ENCODE measurements at places on chromosomes 16 and 17.

DNA sequence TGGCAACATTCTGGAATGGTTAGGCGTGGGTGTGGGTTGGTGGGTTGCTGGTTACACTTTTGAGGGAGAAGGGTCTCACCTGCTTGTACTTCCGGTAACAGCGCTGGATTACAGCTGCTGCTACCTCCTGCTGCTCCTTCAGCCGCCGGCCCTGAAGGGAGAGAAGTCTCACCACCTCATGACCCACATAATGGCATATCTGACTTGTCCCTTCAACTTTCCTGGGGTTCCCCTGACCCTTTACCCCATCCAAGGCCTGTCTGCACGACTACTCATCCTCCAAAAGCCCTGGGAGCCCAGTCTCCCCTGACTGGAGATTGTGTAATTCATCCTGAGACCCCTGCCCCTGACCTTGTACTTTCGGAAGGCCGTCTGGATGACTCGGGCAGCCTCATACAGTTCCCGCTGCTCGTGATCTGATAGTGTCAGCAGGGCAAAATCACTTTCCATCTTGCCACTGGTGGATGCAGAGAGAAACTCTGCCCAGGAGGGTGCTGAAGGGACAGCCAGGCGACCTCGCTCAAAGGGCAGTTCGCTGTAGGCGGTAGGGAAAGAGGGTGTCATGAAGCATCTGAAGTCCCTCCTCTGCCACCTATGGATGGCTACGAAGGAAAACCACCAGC is 2.0 kb upstream of the SPAG7 start:
- DNase-seq = no peak

DNA sequence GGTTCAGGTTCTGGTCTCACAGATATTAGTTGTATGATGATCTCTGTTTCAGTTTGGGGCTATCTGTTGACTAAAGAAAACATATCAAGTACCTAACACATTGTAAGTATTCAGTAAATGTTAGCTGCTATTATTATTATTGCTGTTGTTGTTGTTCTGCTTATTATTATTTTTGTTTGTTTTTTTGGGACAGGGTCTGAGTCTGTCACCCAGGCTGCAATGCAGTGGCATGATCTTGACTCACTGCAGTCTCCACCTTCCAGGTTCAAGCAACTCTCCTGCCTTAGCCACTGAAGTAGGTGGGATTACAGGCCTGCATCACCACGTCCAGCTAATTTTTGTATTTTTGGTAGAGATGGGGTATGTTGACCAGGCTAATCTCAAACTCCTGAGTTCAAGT is 44.5 kb downstream of the ARHGAP17 start:
- no peak for DNase-seq

GRCh38 chr17:63675607-63676546 is 24.0 kb downstream of the LIMD2 start:
- no peak for DNase-seq

DNA sequence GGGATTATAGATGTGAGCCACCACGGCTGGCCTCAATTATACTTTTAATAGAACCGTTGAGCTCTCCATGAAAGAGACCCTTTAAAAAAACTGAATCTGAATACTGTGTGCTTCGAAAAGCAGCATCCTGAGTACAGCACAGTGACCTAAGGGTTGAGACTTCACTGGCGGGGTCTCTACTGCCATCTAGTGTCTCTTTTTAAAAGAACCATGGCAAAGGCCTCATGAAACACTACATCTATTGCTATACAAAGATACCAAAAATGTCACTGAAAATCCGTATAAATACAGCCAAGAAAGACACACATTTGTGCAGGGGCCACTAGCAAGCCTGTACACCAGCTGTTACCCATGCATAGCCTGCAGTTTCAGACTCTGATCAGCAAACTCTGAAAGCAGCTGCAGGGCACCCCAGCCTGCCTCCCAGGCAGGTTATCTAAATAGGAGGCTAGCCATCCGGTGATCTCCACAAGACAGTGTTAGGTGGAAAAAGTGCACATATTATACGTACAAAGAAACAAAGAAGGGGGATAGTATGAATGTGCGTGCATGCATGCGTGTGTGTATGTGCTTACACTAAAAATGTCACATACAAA is 35.3 kb downstream of the NPLOC4 start:
- no peak for DNase-seq

GRCh38 chr16:49665482-49666230 is 190.3 kb downstream of the ZNF423 start:
- DNase-seq = no peak

Data from brain pericyte (primary cell).